ENCODE measurements at places on chromosomes 7 and 10.

DNA sequence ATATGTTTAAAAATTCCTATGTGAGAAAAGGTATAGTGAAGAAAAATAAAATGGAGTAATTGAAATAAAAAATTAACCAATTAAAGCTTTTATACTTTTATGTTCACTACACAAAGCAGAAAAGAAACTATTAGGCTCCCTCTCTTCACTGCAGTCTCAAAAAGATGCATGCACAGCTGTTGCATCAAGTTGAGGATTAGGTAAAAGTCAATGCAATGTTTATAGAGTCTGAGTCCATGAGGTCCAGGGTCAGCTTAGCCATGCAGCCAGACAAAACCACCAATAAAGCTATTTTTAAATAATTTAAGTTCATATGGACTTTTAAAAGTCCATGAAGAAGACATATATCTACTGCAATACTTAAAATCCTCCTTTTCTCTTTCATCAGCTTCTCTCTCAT, 31.1 kb upstream of the ING3 start:
- peak; percentile 37 for DNase-seq

DNA sequence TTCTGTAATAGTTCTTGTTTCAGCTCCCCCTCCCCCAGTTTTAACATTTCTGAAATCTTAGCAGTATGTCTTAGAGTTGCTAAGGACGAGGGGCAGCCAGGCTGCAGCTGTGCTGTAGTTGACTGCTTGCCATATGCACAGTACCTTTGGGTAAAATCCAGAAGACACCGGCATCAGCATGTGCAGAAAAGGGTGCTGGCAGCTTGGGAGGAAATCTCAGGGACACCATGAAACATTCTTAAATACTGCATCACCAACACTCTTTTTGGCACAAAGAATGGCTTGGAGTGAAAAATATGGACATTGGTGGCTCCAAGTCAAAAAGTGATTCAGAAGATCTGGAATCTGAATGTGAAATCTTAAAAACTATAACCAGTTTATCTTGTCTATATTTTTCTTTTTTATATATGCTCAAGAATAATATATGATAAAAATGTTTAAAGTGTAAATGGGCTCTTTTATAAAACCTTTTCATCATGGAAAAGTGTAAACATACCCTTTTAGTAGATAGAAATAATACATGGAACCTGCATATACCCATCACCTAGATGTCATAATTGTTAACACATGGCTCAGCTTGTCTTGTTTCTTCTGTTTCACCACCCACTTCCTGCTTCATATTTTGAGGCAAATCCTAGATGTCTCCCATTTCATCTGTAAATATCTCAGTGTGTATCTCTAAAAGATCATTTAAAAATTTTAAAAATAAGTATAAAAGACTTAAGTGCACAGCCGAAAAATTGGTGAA, 34.4 kb upstream of the ARMS2 start:
- no peak for DNase-seq

DNA sequence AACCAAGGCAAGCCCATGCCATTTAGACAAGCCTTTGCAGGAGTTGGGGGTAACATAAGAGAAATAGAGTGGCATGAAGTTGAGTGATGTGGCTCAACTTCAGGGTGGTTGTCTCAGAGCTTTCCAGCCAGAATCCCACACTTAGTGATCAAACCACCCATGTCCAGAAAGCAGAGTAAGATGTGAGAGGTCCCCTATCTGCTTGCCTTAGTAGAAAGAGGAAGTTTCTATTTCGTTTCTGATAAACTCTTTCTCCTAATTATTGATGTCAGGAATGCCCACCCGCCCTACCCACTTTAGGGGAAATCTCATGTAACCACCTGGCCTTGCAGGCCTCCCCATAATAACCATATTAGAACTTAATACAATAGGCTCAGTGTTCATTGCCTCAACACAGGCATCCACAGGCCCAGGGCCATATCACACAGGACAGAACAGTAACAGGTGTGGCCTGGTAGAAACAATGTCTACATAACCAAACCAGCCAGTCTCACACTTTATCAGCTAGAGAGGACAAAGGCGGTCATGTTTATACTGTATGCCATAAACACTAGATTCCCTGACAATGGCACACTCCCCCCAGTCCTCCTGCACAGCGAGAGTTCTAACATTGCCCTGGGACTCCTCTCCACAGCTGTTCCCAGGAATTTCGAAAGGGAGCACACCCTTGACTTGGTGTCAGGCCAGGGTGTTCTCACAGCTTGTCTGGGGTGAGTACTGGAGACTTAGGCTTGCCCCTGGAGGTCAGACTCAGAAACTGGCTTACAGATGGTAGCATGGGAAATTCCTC, 364.4 kb downstream of the CXCL12 start:
- no peak for DNase-seq

DNA sequence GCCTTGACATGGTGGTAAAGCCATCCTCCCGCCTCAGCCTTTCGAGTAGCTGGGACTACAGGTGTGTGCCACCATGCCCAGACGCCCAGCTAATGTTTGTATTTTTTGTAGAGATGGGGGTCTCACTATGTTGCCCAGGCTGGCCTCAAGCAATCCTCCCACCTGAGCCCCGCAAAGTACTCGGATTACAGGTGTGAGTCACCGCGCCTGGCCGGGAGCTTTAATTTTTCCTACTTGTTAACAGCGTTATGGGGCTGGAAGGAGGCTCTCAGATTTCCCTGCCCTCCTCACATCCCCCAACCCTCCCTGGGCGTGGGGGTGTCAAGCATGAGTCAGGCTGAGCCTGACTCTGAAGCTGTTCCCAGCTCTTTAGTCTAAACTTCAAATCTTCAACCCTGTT, 8.3 kb downstream of the ALKBH4 start:
- no peak for DNase-seq

- peak; percentile 71 for DNase-seq
Measured at GRCh38 chr10:98910546-98910945, 325.1 kb downstream of the HPSE2 start.

DNA sequence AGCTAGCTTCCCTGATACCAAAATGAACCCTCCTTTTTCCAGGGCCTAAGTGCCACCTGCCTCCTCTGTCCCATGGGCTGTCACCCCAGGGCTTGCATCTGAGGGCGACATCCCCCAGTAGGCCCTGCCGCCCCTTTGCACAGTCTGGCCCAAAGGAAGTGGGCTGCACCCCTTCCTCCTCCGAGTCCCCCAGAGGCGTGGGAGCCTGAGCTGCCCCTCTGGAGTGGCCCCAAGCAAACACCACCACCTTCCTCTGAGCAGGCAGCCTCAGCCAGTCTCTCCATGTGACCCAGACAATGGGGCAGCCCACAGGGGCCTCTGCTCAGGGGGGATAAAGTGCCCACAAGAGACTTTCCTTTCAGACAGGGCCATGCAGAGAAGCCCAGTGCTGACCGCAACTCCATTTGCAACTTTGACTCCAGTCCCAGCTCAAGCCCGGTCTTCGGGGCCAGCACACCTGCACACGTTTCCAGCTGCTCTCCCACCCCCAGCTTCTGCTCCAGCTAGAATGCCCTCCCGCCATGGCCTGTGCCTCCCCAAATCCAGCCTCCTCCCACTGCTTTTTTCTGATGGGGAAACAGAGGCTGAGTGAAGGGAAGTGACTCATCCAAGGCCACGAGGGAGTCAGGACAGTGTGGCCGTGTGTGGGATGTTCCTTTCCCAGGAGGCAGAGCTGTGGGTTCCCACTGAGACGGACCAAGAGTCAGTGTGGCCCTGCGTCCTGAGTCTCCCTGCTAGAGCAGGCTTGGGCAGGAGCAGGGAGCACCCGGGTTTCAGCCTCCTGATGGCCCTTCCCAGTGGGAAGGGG, 111.9 kb downstream of the ZMIZ1 start:
- DNase-seq = no peak

DNA sequence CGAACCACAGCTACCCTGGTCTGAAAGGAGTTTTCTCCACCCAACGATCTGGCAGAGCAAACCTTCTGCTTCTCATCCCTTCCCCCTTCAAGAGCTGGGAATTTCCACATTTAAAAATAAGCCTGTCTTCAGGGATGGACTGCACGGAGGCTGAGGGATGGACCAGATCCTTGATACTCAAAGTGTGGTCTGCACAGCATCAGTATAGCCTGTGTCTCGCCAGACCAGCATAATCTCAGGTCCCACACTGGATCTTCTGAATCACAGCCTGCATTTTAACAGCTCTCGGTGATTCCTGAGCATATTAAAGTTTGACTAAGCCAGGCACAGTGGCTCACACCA, 7.1 kb downstream of the KCNMA1 start:
- peak; percentile 83 for DNase-seq

DNA sequence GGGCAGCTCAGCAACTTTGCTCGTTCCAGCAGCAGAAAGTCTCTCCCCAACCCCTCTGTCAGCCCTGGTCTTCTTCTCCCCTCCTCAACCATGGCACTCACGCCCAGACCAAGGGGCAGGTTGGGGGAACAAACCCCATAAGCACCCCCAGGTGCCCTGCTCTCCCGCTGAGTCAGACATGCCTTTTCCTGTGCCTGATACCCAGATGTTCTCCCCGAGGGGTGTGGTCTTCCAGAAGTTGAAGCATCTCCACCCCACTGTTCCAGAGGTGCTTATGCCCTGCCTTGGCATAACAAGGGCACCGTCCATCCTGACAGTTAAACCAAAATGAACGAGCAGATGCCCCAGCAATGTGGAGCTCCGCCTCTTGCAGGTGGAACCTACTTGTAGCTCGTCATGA, 67.1 kb downstream of the C10orf143 start:
- no peak for DNase-seq

GRCh38 chr10:29823553-29824080, 188.8 kb upstream of the SVIL start:
- peak; percentile 81 for DNase-seq

DNA sequence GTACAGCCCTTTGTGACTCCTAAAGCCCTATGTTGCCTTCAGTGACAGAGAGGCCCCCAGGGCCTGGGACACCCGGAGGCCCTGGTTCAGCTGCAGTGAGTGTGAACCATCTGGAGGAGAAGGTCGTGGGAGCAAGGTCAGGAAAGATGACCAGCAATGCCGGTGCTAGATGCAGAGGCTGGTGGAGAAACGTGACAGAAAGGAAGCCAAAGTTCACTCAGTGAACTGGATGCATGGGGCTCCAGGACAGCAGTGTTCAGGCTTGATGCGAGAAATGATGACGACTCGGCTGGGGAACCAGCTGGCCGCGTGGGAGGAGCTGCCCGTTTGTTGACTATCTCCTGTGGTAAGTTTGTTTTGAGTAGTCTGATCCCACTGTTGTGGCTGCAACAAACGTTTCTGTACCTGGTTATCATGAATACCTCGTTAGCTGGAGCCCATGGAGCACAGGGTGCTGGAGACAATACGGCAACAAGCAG, 54.1 kb upstream of the MKRN1 start:
- no peak for DNase-seq

- DNase-seq = peak; percentile 76
Measured at GRCh38 chr7:128407751-128408708, 1.8 kb downstream of the IMPDH1 start.

GRCh38 chr10:105391670-105392351, 750.7 kb downstream of the SORCS3 start:
- DNase-seq = no peak

GRCh38 chr7:50208378-50208982, 96.0 kb upstream of the IKZF1 start:
- DNase-seq = no peak

GRCh38 chr7:156496363-156496769, 144.2 kb upstream of the RNF32 start:
- peak; percentile 3 for DNase-seq

DNA sequence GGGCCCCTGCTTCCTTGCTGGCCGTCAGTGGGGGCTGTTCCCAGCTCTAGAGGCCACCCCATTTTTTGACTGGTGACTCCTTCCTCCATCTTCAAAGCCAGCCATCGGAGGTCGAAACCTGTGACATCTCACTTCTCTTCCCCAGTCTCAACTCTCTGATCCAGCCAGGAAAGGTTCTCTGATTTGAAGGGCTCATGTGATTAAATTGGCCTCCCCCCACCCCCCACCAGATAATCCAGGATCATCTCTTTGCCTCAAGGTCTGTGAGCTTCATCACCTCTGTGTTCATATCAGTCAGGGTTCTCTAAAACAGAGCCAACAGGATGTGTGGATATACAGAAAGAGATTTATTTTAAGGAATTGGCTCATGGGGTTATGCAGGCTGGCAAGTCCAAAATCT, 5.6 kb upstream of the RAMP3 start:
- no peak for DNase-seq

DNA sequence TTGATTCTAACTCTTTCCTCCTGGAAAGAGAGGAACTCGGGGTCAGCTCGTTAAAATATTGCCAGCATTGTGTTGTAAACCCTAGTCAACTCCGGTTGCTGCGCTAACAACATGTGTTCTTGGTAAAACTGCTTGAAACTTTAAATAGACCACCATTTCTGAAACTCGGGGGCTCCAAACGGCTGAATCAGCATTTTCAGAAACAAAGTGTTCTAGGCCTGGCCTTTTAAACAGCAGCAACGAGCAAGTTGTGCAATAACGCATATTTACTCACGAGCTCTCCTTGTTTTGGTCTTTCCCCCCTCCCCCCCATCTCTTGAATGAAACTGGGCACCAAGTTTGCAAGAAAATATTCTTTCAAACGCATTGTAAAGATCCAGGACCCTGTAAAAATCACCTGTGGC, 9.2 kb upstream of the GRB10 start:
- DNase-seq = peak; percentile 43

DNA sequence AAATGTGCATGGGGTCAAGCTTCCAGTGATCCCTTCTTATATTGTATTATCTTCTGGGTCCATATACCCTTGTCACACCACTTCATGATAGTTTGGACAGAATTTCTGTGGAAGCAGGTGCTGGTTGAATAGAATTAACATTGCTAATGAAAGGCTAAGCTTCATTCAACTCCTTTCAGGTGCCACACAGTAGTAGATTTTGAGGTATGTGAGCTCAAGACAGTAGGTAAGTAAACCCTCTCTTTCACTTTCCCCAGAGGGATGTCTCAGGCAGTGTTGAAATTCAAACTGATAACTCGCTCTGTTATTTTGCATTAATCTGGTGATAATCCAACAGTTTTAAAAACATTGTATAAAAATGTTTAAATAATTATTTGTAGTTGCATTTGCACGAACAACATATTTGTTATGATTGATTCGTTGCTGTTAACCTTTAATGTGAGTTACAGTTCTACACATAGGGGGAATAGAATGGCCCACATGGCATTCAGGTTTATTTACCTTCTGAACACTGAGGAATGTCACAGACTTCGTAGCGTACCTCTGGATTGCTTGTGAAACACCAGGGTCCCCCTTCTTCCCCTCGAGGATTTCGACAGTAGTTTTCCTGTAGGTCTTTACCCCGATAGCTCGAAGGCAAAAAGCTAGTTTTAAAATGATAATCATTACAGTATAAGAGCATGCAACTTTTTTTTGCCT, 18.1 kb downstream of the HGF start:
- DNase-seq = no peak

GRCh38 chr10:15782851-15783250, 63.1 kb upstream of the ITGA8 start:
- no peak for DNase-seq

GRCh38 chr10:132263866-132264265, 43.9 kb downstream of the STK32C start:
- no peak for DNase-seq

DNA sequence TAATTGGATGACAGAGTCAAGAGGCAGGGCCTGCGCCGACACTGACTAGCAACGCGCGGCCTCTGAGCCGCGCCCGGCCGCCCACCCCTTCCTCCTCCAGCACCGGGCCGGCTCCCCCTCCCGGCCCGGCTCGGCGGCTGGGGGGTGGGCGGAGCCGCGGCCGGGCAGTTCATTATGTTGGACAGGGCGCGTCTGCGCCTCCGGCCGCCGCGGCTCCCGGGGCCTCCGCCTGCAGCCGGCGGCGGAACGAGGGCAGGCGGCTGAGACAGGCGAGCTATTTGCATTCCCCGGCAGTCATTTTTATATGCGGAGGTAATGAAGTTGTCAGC, 106.7 kb downstream of the SNX10 start:
- peak; percentile 84 for DNase-seq

GRCh38 chr7:76020031-76020714, 25.8 kb upstream of the TMEM120A start:
- DNase-seq = peak; percentile 33
